ENCODE measurements at places on chromosomes 5 and 9.

GRCh38 chr9:22342491-22343217 is 104.0 kb upstream of the DMRTA1 start:
- no peak for DNase-seq

DNA sequence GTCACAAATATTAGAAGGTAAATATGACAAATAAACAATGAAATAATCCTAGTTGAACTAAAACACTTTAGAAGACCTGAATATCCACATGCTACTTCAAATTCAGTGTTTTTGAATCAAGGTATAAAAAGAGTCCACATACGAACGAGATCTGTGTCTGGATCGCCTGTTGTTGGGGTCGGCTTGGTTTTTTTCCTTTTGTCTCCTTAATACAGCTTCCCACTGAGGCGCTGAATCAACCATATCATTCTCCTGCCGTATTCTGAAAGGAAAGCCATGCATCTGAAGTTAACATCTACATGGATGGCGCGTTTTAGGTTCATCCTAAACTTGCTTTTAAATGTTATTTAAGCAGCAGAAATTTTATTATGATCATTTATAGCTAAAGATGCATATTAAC is 235.2 kb downstream of the EPB41L4A start:
- no peak for DNase-seq

DNA sequence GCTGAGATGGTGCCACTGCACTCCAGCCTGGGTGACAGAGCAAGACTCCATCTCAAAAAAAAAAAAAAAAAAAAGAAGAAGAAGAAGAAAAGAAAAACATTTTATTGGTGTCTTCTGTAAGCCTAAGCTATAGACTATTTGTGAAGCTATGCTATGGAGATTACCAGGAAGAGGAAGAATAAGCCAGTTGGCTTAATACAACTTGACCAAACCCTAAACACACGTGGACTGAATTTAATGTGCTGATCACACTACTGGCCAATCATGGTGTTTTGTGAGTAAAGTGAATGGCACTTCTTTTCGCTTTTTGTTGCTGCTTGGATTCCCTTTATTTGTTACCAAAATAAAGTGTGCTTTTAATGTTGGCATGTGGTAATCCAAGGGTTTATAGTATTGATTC is 49.9 kb downstream of the GGTA1 start:
- DNase-seq: no peak

- DNase-seq: no peak
Observed at GRCh38 chr5:10633271-10634049, 69.6 kb downstream of the ANKRD33B start.

GRCh38 chr9:131333771-131334628 is 44.5 kb downstream of the PLPP7 start:
- DNase-seq: no peak

DNA sequence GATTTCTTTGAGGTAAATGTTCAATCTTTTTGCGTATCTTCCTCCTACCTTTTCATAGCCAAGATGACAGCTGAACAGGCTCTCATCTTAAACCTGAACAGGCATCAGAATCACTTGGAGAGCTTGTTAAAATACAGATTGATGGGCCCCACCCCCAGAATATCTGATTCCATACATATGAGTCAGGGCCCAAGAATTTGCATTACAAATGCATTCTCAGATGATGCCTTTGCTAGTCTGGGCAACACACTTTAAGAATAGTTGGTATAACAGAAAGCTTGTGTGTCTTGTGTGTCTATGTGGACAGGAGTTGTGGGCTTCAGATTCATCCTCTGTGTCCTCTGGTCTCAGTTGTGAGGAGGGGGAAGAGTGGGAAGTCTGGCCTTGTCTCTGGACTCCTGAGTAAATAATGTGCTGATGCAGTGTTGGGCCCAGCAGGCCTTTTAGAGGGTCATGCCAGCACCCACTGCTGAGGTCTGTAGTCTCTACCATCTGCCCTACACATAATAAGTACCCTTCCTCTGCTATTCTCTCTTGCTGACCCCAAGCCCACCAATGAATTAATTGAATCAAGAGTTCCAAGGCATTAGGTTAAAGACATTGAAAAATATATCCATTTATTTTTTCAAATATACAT is 43.1 kb downstream of the PTCD2 start:
- no peak for DNase-seq

GRCh38 chr5:23506329-23507236 is 826 bp upstream of the PRDM9 start:
- DNase-seq: no peak

- no peak for DNase-seq
Observed at GRCh38 chr9:14515049-14515448, 178.2 kb downstream of the ZDHHC21 start.

- DNase-seq: no peak
Observed at GRCh38 chr5:157739388-157740228, 3.9 kb upstream of the LSM11 start.

DNA sequence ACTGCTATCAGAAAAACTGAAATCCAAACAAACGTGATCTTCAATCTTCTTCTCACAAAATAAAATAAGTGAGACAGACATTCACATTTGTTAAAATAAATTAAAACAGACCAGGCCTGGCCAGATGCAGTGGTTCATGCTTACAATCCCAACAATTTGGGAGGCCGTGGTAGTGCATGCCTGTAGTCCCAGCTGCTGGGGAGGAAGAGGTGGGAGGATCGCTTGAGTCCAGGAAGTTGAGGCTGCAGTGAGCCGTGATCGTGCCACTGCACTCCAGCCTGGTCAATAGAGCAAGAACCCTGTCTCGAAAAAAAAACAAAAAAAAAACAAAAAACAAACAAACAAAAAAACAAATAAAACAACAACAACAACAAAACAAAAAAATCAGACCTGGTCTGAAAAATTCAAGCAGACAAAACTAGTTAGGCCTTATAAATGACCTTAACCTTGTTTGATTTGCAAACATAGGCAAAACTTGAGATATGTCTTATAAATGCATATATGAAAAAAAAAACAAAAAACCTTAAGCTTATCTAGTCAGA is 10.8 kb downstream of the MAPKAP1 start:
- DNase-seq: no peak

DNA sequence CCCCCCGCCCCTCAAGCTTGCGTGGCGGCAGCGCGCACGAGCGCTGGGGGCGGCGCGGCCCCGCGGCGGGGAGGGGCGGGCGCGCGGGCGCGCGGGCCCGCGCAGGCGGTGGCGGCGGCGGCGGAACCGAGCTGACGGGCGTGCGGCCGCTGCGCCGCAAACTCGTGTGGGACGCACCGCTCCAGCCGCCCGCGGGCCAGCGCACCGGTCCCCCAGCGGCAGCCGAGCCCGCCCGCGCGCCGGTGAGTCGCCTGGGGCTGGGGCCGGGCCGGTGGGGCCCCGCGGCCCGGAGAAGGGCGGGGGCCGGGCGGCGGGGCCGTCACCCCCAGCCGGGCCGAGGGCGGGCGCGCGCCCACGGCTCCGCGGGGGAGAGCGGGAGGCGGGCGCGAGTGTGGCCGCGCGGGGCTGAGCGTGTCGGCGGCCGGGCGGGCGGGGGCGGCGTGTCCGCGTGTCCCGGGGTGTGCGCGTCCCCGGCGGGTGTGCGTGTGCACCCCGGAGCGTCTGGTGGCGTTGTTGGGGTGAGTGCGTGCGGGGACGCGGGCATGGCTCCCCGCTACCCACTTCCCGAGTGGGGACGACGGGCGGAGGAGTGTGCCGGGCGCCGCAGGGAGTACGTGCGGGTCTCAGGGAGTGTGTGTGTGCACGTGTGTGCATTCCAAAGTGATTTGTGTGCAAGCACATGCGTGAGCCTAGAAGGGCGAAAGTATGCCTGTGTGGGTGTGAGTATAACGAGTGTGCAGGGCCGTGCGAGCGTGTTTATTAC is at the start of gene NEK6:
NEK6 (plus strand) TSS at position 106 of the 763 bp plus-strand sequence. CDS start 44,016 bp downstream, outside the sequence.
- DNase-seq: no peak

DNA sequence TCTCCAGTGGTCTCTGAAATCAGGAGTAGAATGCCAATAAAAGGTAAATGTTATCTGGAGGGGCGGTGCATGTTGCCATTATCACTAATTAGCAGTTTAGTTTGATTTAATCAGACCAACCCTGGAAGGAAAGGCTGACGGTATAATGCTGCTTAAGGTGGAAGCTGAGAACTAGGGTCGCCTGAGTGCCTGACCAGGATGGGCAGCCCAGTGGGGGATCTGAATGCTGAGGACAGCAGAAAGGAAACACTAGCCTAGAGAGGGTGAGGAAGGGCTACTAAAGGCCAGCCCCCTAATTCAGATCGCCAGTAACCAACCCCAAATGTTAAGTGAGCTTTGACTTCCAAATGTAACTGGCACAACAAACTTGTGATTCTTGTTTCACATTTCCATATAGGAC is 172.2 kb downstream of the APBA1 start:
- no peak for DNase-seq

DNA sequence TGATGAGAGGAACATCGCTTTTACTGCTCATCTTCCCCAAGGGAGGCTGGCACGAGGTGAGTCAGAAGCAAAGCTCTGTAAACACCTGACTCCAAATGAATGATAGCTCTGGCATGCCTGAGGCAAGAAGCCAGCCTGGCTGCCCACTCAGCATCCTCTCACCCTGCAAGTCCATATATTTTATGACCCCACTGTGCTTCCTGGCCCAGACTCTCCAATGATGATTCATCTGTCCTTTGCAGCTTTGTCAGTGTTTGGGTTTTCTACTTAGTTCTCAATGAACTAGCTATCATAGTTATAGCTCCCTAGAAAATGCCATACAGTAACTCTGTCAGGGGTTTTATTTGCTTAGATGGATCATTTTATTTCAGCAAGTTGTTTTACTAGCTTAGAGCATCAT is 52.1 kb upstream of the FSTL4 start:
- DNase-seq: no peak

GRCh38 chr9:131999692-132000551 is 79.7 kb downstream of the MED27 start:
- DNase-seq: no peak

- no peak for DNase-seq
Observed at GRCh38 chr9:122325124-122325523, 45.7 kb upstream of the PTGS1 start.

- no peak for DNase-seq
Observed at GRCh38 chr5:79547429-79547822, 33.5 kb upstream of the HOMER1 start.

DNA sequence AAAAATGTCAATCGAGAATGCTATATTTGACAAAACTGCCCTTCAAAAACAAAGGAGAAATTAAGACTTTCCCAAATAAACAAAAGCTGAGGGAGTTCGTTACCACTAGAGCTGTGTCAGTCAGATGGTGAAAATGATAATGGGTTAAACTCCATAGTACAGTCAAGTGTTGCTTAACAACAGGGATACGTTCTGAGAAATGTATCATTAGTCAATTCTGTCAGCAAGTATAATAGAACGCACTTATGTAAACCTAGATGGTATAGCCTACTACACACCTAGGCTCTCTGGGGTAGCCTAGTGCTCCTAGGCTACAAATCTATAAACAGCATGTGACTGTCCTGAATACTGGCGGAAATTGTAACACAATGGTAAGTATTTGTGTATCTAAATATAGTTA is 138.7 kb downstream of the DRD1 start:
- DNase-seq: no peak

- DNase-seq: no peak
Observed at GRCh38 chr5:165928971-165929370, 2362.5 kb upstream of the WWC1 start.

DNA sequence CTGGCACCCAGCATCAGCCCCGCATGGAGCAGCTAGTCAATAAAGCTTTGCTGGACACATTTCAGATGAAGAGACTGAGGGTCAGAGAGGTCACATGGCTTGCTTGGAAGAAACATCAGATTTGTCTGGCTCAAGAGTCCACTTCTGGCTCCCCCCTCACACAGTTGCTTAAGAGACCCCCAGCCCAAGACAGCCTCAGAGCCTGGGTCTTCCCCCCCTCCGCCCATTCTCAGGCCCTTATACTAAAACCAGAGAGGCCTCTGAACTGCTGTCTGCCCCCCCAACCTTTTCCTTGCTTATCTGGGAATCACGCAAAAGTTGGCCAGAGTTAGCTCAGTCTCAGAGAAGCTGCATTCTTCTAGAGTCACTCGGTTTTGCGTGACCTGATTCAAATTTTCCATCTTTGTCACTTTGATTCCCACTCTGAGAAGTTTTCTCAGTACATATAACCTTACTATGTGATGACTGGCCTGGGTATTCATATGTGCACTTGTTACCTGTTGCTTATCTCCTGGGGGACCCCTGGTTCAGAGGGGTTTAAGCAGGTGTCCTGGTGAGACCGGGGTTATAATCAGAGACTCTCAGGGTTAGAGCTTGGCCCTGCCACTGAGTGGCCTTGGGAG is 145.4 kb upstream of the IER5L start:
- no peak for DNase-seq

DNA sequence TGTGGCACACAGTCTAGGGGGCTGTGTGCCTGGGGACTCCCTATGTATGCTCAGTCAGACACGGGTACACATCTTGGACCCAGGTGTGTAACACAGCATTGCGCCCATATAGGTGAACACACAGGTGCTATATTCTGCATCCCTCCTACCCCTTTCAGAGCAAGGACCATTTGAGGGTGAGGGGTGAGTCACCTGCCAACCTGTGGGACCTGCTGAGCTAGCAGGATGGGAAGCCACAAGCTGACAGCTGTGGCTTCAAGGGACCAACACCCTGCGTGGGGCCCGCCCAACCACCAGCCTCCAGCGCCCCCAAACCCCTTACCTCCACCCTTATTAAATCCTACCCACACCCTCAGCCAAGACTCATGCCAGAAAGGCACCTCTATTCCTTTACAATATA is 14.6 kb upstream of the AQP7 start:
- no peak for DNase-seq

GRCh38 chr5:158570502-158570901 is 529.2 kb downstream of the EBF1 start:
- DNase-seq: no peak

- DNase-seq: no peak
Observed at GRCh38 chr5:133287500-133287899, 235.7 kb downstream of the HSPA4 start.

- DNase-seq: no peak
Observed at GRCh38 chr9:21761309-21761901, 41.0 kb upstream of the MTAP start.

DNA sequence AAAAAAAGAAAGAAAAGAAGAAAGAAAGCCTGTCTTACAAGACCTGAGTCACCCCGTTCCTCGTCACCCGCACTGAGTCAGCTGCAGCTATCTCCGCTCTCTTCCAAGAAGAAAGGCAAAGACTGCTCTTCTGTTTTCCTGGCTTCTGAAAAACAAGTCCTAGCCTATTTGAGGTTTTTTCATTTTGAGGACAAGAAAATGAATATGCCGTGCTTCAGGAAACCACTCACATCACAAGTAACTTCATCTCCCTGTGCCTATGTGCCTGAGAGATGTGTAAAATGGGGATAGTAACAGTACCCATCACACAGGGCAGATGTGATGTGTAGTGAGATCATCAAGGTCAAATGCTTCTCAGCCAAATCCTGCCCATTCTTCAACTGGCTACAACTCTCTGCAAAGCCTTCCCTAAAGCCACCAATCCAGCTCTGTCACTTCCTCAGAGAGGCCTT is 78.4 kb downstream of the GLDC start:
- DNase-seq: no peak

DNA sequence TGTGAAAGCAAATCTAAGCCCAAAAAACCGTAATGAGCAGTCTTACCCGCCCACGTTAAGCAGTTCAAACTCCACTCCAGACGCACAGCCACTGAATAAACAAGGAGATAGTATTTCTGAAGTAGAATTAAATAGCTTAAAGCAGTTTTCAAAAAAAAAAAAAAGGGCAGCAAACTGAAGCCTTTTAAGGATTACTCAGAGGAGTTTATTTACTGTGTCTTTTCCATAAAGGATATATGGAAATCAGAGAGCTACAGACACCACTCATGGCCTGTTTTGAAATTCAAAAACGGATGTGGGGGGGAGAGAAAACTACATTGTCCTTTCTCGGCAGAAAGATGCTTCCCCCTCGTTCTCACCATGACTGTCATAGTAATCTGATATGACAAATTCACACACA is 83.7 kb upstream of the IRX1 start:
- no peak for DNase-seq

GRCh38 chr9:74275872-74276508 is 221.1 kb upstream of the RORB start:
- no peak for DNase-seq
